ENCODE measurements at places on chromosomes 11 and 22.

DNA sequence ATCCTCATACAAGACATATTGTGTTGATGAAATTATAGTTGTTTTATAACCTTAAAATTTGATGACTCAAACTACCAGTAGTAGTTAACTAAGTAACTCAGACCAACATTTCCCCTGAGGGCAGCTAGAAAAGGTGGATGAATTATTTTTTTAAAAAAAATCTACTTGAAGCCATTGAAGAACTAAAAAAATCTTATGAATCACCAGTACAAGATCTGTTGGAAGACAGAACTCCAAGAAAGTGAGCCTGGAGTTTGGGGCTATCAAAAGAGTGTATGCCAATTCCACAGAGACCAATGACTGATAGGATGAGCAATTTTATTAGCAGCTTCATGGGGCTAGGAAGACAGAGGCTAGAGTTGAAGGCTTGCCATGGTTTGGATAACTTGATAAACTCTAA lies 72.4 kb downstream of the CYP2R1 start:
- no peak for DNase-seq

DNA sequence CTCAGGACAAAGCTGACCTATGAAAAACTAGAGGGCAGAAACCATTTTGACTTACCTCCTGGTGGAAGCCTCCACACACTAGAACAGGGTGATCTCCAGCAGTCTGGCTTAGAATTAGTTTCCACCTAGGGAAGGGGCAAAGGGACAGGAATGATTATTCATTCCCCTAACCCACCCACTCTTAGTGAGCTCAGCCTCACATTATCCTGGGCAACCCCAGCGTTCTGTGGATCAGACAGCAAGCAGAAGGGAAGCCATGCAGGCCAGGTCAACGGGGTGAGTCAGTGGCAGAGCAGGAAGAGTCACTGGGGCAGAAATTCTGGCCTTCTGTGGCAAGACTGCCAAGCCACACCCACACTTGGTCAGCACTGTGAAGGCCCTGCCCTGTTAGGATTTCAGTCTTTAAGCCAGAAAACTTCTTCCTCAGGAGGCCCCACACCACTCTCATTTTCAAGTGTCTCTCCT lies 10.5 kb downstream of the NUMA1 start:
- no peak for DNase-seq

DNA sequence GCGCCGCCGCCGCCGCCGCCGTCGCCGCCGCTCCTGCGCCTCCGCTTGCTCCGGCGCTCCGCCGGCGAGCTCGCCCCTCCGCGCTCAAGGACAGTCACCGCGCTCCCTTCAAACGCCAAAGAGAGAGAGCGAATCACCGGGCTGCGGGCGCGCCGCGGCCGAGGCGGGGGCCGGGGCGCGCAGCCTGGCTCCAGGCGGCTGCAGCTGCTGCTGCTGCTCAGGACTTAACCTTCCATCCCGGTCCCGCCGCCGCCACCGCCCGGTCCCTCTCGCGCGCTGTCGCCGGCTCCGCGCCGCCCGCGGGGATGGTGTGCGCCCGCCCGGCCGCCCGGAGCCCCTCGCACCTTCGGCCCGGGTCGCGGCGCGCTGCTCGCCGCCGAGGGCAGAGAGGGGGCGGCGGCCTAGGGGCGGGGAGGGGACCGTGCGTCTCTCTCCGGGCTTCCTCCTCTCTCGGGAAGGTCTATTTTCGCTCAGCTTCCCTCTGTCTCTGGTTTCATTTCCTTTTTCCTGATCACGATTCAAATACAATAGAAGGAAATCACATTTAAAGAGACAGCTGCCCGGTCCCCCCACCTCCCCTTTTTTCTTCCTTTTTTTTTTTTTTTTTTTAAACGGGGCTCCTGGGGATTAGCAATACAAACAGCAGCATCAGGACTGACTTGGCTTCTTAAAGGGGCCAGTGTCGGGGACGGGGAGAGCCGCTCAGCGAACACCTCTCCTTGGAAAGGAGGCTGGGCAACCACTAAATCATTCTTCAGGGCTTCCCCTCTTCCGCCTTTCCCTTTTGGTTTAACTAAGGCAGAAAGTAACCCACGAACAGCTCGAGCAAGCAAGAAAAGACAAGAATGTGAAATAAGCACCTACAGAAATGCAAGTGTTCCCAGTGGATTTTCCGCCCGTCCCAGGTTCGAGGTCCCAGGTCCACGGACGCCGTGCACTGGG lies 22.1 kb downstream of the LMO2 start:
- DNase-seq = no peak

DNA sequence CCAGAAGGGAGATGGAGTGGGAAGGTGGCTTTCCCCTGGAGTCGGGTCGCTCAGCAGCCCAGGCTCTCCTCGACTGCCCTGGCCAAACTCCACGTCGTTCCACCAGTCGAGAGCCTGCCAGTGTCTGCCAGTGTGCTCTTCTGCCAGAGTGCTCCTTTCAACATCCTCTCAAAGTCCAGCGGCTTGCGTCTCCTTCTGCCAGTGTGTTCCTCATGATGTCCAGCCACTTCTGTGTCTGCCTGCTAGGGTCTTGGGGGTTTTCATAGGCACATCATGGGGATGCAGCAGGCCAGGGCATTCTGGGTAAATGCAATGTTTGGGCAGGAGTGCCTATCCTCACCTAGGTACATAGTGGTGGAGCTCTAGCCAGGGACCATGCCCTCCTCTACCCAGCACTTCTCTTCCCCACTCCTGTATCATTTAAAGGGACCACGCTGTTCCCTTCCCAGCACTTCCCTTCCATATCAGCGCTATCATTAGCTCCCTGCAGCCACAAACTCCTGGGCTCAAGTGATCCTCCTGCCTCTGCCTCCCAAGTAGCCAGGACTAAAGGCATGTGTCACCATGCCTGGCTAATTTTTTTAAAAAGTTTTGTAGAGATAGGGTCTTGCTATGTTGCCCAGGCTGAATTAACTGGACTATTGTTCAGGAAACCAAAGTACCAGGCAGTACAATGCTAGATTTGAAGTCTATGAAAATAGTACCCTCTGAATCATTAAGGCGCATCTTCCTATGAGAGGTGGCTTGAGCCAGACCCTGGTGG lies 62.9 kb upstream of the CLDN5 start:
- no peak for DNase-seq

- no peak for DNase-seq
Measured at GRCh38 chr11:44747836-44748235, 21.1 kb downstream of the TSPAN18 start.

GRCh38 chr11:113627946-113628345 lies 78.2 kb downstream of the TMPRSS5 start:
- DNase-seq = no peak

DNA sequence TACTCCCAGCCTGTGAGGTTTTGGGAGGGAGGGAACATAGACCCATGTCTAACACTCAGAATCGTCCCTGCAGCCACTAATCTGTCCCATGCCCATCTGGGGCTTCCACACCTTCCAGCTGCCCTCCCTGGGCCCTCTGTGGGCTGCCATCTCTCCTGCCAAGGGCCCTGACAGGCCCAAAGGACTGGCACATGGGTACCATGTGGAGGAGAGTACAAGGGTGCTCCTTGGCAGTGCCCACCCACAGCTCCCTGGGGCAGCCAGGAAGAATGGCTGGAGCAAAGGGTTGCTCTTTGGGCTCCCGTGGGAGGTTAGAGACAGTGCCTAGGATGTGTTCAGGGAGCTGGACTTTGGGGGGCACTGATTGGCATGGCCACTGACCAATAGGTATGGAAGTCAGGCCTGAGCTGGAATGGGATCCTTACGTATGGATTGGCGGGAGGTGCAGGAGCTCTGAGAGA lies 56.8 kb downstream of the CD82 start:
- no peak for DNase-seq

GRCh38 chr11:65181569-65182257 lies at the start of gene CAPN1:
Gene CAPN1, plus strand, starts transcription at chr11:65181928. Its CDS starts 774 bp downstream, at chr11:65182702.
- DNase-seq = peak; percentile 54

Measured in activated T-cell treated with anti-CD3 and anti-CD28 coated beads for 1 hour (primary cell).